Right lung (tissue), 10 donors: ENCODE measurements at places on chromosomes 3 and 15.

DNA sequence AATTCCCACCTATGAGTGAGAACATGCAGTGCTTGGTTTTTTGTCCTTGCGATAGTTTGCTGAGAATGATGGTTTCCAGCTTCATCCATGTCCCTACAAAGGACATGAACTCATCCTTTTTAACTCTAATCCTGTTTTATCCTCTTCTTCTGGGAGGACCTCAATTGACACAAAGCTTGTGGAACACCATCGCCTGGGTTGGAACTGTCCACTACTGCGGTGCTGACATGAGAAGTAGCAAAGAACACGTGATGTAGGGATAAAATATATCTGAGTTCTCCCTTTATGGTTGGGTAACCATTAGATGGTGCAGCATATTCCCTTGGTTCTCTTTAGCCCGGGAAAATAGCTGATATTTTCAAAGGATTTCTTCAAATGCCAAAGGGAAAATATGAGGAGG lies 105.3 kb upstream of the TOPAZ1 start:
- DNase-seq: no peak

DNA sequence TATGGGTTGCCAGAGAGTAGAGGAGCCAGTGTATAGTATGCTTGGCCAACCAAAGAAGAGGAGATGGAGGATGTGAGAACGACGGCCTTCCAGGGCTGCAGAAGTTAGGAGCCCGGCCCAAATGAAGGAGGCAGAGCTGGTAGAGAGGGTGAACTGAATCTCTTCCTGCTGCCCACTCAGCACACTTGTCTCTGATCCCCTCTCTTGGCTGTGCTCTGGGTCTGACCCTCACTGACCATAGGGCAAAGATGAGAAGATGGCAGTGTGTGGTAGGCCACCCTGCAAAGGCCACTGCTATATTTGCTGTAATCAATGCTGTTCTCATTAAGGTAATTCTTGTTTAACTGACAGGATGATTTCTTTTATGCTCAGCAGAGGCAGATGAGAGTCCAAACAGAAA lies 256.0 kb downstream of the OCA2 start:
- DNase-seq: no peak

- no peak for DNase-seq
These were observed 130.6 kb downstream of the IMPG2 start for GRCh38 chr3:101189796-101190195.

GRCh38 chr15:100048736-100049135 lies 293.0 kb downstream of the ADAMTS17 start:
- DNase-seq: no peak

GRCh38 chr3:52432225-52432624 lies 12.7 kb downstream of the SEMA3G start:
- no peak for DNase-seq

DNA sequence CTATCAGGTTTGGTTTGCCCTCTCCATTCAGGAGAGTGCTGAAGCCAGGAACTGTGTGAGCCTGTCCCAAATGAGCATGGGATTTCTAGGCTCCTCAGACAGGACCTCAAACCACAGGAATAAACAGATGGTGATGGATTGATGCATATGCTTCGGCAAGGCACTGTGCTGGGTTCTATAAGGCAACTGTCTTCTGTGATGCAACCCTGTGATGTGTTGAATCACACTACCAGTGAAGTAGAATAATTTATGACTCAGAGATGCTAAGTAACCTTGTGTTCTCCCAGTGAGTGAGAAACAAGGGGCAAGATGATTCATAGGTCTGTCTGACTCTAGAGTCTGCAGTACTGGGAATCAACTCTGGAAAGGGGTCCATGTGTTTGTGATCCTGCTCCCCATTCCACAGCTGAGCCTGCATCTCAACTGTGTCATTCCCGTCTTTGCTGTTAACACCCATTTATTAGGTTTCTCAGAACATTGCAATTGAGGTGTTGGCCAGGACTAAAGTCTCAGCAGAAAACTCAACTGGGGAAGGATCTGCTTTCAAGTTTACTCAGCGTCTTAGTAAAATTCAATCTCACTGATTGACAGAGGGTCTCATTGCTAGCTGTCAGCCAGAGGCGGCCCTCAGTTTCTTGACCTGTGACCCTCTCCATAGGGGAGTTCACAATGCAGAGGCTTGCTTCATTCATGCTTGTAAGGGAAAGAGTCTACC lies 510.1 kb upstream of the CFAP20DC start:
- DNase-seq: no peak
